ENCODE measurements at places on chromosomes 4 and X.

DNA sequence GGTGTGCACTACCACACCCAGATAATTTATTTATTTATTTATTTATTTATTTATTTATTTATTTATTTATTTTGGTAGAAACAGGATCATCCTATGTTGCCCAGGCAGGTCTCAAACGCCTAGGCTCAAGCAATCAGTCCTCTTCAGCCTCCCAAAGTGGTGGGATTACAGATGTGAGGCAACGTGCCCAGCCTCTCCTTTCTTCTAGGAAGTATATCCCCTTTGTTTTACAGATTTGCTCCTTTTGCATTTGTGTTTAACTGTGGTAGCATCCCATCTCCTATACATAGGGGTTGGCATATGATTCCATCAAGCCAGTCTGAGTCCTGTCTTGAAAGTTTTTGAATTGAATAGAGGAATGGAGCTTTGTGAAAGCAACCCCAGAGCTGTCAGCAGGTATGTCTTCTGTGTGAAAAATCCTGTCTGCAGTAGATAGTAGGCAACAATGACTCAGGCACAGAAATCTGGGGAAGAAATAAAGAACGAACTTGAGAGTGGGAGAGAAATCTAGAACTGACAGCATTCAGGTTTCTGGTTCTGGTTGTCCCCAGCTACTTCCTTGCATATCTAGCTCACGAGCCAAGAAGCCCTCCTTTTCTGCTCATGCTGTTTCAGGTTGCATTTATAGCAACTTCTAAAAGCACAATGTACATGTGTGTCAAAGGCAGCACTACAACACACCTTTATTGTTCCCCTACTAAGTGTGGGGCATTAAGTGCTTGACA is 113.7 kb upstream of the LSM6 start:
- DNase-seq = no peak

DNA sequence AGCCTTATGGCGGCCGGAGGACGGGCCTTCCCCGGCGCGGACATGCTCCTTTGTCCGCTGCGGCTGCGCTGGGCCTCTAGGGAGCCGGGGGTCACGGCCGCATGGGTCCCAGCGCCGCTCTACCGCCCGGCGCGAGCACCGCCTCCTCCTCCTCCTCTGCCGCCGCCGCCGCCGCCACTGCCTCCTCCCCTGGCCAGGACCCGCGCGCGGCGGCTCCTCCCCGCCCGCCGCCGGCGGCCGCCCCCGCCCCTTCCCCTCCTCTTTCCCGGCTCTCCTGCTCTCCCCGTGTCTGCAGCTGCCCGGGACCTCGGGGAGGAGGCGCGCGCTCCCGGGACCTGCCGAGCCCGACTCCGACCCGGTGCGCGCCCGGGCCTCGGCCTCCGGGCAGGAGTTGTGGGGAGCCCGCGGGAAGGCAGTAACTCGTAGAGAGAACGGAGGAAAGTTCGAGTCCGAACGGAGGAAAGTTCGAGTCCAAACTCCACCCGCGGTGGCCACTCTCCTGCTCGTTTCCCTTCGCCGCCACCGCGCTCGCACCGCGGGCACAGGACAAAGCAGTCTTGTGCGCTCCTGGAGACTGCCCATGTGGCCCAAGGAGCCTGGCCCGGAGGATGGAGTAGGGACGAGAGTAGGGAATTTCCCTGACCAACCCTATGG is at the start of gene ADGRA3:
Gene ADGRA3 (minus strand): TSS at position 179 of the 654 bp plus-strand sequence. CDS start 282 bp downstream, outside the sequence.
- no peak for DNase-seq

- no peak for DNase-seq
Measured at GRCh38 chr4:109205186-109205585, 97.3 kb downstream of the COL25A1 start.

GRCh38 chrX:129996120-129996519 is 13.7 kb downstream of the BCORL1 start:
- no peak for DNase-seq

DNA sequence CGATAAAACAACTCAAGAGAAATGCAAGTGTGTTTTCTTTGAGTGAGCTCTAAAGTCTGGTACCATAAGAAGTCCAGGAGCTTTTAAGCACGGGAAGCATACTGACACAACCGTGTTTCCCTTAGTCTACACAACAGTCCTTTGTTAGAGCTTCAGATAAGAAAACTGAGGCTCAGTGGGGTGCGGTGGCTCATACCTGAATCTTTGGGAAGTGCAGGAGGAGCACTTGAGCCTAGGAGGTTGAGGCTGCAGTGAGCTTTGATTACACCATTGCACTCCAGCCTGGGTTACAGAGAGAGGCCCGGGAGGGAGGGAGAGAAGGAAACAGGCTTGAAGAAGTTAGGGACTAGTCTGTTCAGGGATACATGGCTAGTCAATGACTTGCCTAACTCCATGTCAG is 21.9 kb downstream of the LEF1 start:
- DNase-seq = no peak

DNA sequence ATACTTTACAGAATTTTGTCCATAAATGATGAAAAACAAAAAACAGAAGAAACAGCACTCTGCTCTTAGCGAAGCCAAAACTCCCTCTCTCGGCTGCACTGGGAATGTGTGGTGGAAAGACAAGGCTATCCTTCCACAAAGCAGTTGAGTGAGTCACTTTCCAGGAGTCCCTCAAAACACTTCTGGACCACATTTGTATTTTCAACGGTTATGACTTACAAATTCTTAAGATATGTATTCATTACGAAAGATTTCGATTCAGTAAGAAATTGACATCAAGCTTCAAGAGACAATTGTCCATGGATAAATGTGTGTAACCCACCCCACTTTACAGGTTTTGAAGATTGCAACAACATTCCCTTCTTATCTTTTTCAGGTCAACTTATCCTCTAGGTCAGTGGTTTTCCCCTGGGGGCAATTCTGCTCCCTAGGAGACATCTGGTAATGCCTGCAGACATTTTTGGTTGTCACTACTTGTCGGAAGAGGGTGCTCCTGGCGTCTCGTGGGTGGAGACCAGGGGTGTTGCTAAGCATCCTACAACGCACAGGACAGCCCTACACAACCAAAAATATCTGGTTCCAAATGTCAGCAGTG is 66.7 kb upstream of the MTNR1A start:
- no peak for DNase-seq

GRCh38 chr4:84482564-84483563 is 16.2 kb downstream of the NKX6-1 start:
- DNase-seq = no peak

DNA sequence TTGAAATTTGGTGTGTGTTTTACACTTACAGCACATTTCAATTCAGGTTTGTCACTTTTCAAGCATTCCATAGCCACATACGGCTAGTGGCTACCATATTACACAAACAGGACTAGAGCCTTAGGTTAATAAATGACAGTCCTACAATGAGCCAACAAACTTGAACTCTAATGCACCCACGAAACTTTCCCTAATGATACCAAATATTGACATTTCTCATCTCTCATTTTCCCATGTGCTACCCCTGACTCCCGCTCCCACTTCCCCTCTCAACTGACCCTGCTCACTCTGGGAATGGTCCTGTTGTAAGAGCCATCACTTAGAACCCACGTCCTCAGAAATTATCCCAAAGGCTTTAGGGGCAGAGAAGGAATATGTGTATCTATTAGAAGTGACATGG is 4.9 kb upstream of the TLR10 start:
- DNase-seq = no peak

DNA sequence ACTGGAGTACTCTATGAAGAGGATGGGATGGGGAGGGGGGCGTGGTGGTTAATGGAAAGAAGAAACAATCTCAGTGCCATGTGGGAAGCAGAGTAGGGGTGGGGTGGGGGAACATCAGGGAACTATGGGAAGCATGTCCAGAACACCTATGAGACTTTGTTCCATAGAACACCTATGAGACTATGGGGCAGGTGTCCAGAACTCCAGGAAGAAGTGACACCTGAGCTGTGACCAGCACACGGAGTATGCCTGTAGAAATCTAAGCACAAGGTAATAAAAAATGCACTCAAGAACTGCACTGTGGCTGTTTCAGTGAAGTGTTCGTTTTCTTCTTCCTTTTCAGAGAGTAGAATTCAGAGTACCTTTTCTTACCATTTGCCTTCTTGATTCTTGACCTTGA is 704.8 kb upstream of the TENM3 start:
- DNase-seq = no peak

DNA sequence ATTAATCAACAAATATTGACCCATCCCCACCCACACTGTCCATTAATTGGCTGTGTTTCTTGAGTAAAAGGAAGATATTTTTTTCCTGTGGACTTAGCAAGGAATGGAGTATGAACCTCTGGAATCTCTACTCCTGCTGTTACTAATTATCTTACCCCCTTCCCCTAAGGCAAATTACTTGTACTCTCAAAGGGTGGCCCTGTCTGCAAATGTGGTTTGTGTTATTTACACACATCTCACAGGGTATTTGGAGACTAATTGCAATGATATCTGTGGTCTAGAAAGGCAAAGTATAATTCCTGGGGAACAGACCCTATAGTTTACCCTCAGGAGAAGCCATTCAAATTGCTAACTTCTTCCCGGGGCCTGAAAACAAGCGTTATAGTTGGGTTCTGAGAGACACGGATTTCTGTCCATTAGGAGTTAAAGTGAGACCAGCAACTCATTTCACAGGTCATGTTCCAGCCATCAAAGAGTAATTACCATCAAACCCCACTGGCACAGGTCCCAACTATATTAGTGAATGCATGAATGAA is 133.0 kb upstream of the RASGEF1B start:
- no peak for DNase-seq

GRCh38 chr4:167555338-167556022 is 321.2 kb upstream of the SPOCK3 start:
- no peak for DNase-seq

DNA sequence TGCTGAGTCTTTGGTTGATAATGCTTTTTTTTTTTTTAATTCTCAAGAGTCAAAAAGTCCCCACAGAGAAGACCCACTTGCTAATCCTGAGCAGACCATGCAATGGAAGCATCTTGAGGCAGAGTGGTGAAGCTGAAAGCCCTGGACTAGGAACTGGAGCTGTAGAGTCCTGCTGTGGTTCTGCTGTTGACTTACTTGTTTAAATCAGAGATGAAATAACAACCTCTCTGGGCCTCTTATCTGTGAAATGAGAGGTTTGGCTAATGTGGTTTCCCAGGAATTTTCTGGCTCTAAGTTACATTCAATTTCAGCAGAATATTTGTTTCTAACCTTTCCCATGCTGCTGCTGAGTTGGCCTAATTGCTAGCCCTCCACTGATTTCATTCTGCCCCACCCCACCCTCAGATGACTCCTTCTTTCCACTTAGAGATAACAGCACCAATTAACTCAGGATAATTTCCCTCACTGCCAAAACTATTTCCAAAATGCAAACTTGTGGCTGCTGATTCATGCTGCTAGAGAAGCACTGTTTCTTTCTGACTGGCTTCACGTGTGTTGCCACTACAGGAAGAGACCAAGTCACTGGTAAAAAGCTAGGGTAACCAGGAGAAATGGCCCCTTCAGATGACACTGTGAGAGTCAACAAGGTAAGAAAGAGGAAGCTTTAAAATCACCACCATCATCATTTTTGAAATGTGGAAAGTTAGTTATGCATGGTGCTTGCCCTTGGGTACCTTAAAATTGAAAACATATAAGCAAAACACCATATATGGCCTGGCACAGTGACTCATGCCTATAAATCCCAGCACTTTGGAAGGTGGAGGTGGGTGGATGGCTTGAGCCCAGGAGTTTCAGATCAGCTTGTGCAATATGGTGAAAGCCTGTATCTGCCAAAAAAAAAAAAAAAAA is 326.4 kb downstream of the DCHS2 start:
- DNase-seq = no peak

DNA sequence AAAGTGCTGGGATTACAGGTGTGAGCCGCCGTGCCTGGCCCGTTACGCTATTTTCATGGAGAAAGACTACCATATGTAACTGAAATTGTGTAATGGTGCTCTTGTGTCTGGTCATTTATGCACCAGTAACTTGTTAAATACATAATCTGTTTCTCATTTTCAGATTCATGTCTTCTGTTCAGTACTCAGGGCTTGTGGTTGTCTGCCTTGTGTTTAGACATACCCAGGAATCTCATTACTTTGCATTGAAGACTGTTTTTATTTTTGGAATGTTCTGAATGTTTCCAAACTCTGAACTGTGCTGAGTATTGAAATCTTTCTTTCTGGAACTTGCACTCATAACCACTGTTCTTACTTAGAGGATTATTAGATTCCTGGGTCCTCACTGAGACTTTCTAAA is 52.8 kb downstream of the PDLIM5 start:
- no peak for DNase-seq

GRCh38 chr4:156749426-156750403 is 221.9 kb downstream of the PDGFC start:
- DNase-seq = no peak

GRCh38 chr4:177108708-177109107 is 201.0 kb upstream of the NEIL3 start:
- DNase-seq = no peak

- DNase-seq = no peak
Measured at GRCh38 chr4:169417629-169418282, 147.0 kb upstream of the SH3RF1 start.

GRCh38 chrX:33307911-33308354 is 96.6 kb upstream of the DMD start:
- no peak for DNase-seq

GRCh38 chr4:7506119-7506518 is 71.4 kb upstream of the PSAPL1 start:
- DNase-seq = no peak

GRCh38 chr4:63275491-63275890 is 1133.8 kb downstream of the TECRL start:
- DNase-seq = no peak

DNA sequence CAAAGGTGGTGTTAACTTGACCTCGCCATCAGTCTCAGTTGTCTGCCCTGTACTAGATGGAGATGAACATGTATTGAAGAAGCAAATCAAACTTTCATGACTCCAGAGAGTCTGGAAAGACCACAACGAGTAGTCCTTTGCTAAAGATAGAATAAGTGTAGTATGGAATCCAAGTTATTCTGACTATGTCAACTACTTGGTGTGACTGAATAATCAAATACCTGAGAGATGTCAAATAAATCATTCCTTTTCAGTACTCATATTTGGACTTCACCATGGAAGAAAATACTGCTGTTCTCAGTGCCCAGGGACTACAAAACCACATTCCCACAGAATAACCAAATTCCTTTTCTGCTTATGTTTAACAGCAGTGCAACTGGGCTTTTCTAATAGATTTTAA is 161.2 kb upstream of the SPRY1 start:
- DNase-seq = no peak

DNA sequence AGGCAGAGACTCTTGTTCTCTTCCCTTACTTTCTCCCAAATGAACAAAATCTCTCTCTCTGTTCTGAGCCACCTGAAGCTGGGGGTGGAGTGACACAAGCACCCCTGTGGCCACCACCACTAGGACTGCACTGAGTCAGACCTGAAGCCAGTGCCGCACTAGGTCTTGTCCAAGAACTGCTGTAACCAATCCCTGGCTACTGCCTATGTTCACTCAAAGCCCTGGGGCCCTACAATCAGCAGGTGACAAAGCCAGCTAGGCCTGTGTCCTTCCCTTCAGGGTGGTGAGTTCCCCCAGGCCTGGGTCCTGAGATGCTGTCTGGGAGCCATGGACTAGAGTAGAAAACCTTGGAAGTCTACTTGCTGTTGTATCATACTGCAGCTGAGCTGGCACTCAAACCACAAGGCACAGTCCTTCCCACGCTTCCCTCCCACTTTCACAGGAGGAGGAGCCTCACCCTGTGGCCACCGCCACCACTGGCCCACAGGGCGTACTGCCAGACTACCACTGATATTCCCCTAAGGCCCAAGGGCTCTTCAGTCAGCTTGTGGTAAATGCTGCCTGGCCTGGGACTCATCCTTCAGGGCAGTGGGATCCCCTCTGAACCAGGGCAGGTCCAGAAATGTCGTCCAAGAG is 119.1 kb downstream of the RTL9 start:
- no peak for DNase-seq

All from NCI-H2081 treated with DMSO at 0.1 percent for 48 hours (cell line).